ENCODE measurements at places on chromosomes 11 and 22.

GRCh38 chr11:61378713-61379313, 13.6 kb upstream of the TMEM216 start:
- DNase-seq: no peak

GRCh38 chr11:77309401-77310085, 8.1 kb upstream of the GDPD4 start:
- no peak for DNase-seq

DNA sequence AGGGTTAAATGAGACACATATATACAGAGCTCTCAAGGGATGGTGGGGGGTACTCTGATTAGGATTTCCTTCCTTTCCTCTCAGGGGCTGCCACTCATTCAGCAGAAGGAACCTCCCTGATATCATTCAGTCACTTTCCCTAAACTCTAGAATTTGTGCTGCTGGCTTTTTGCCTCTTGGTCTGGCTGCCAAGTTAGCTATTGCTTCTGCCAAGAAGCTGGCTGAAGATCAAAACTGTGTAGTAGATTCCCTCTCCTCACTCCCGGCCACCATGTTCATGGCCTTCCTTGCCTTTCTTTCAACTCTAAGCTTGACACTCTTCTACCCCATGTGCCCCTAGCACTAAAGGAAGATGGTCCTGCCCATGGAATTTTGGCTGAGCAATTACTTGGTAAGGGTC, 18.7 kb downstream of the SLC6A5 start:
- DNase-seq: no peak

GRCh38 chr11:7532405-7533145, 18.8 kb downstream of the PPFIBP2 start:
- DNase-seq: no peak

- DNase-seq: no peak
Measured at GRCh38 chr11:59866397-59866796, at the start of gene TCN1. Gene TCN1, minus strand, starts transcription at chr11:59866487. Its CDS starts 17 bp downstream, at chr11:59866470.

- DNase-seq: no peak
Measured at GRCh38 chr22:41106122-41106968, 14.0 kb downstream of the EP300 start.

- DNase-seq: no peak
Measured at GRCh38 chr11:47732271-47732670, 17.1 kb upstream of the AGBL2 start.

- DNase-seq: no peak
Measured at GRCh38 chr22:42608823-42609361, 5.8 kb downstream of the POLDIP3 start.

DNA sequence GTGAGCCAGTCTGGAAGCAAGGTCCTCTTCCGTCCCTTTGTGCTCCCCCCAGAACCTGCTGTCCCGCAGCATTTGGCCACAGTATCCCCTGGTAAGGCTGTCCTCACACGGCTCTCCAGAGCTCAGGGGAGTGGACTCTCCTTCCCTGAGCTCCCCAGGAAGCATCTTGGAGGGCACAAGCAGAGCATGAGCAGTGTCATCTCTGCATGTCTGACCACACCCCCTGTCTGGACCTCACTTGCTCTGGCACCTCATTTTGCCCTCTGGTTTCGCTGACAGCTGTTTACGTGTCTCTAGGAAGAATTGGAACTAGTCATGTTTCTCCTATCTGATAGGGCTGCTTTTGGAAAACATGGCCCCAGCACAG, 15.5 kb downstream of the DCPS start:
- DNase-seq: no peak

- no peak for DNase-seq
Measured at GRCh38 chr22:49204599-49205482, 622.8 kb downstream of the BRD1 start.

- DNase-seq: no peak
Measured at GRCh38 chr11:66243782-66244535, 24.5 kb upstream of the RAB1B start.

DNA sequence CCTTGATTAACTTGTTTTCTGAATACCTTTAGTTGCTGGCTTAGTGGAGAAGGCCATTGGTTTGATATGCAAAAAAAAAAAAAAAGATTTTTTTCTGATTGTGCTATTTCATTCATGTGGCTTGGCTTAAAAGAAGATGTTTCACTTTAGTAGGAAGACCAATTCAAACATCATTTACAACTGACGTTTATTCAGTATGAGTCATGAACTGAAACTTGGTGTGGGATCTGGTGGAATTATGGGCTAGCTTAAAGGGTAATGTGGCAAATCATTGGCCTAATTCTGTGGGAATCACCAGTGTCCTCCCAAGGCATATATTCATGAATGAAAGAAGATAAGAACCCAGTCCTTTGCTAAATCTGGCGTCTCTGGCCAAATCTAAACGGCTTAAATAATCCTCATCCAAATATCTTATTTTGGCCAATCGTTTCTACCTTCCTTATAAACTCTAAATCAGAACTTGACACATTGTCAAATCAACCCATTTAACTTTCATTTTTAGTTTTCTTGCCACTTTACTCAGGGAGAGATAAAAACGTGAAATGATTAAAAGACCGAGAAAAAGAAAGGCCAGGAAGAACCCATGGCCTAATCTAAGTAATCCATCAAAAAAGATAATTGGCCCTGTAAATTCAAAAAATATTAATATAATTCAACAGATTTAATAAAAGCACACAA, 77.0 kb downstream of the DDIAS start:
- DNase-seq: no peak

- no peak for DNase-seq
Measured at GRCh38 chr11:2366276-2366675, 10.8 kb upstream of the CD81 start.

GRCh38 chr11:3182462-3182852, 17.3 kb upstream of the OSBPL5 start:
- no peak for DNase-seq

DNA sequence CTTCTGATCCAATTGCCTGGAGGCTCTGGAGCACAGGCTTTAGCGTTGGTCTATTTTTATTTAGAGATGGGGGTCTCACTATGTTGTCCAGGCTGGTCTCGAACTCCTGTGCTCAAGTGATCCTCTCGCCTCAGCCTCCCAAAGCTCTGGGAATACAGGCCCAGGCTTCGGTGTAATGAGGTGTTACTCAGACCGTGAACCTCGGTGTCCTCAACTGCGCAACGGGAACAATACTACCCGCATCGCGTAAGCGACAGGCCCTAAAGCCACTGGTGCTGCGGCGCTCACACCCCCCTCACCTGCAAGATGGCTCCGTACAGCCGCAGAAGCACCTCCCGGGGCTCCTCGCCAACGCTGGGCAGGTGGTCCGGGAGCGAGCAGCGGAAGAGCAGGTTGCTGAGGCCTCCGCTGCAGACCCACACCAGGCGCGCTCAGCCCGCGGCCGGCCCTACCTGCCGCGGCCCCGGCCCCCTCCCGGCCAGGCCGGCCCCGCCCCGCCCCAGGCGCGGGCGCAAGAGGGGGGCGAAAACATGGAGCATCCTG, 628 bp downstream of the CHKB start:
- no peak for DNase-seq

DNA sequence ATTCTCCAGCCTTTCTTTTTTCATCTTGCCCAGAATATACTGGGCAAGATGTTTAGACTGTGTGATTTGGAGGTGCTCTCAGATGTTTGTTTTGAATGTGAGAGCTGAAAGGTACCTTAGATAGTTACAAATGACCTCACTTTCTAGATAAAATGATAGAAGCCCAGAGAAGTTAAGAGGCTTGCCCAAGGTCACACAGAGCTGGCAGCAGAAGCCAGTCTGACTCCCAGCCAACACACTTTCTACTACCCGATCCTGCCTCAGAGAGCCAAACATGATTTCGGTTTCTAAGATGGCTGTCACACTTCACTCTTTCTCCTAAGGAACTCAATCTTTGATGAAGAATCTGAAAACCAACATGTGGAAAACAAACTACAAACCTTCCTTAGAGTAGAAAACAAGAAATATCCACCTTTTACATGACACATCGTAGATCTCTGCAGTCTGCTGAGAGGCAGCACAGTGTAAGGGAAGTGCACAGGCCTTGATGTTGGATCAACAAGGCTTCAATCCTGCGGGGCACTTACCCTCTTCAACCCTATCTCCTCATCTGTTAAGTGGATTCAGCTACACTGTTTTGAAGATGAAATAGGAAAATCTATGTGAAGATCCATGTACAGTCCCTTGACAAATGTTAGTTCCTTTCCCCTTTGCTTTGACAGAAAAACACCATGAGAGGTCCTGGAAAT, 58.6 kb downstream of the SYTL2 start:
- no peak for DNase-seq
